ENCODE measurements at places on chromosomes 11 and 22. TPM values are rescaled to one million over a fixed set of nuclear protein-coding genes. Genes with fewer than 3 reads are reported as not detected.

DNA sequence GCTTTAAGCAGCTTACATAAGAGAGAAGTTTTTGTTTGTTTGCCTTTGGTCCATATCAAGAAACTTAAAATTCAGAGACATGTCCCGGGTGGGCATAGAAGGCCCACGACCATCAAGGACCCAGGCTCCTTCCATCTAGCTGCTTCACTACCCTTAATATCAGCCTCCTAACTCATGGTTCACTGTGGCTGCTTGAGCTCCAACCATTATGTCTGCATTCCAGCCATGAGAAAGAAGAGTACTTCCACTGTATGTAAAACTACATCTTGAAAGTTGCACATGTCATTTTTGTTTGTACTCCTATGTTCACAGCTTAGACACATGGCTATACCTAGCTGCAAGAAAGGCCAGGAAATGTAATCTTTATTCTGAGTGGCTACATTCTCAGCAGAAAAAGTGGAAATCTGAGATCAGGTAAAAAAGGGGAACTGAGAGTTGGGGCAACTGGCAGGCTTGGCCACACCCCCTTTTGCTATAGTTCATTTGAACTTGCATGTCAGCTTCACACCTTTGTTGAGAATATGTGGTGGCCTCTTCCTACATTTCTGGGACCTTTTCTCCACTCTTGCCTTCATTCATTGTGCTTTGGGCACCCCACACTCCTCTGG is 81.3 kb upstream of the TP53I11 start:
- no peak for DNase-seq

Gene OR10D3
- not detected for total RNA-seq

- no peak for DNase-seq
Observed at GRCh38 chr11:7486781-7487140, 1.5 kb downstream of the OLFML1 start.

Gene CCDC157
- 4.8 TPM for total RNA-seq

DNA sequence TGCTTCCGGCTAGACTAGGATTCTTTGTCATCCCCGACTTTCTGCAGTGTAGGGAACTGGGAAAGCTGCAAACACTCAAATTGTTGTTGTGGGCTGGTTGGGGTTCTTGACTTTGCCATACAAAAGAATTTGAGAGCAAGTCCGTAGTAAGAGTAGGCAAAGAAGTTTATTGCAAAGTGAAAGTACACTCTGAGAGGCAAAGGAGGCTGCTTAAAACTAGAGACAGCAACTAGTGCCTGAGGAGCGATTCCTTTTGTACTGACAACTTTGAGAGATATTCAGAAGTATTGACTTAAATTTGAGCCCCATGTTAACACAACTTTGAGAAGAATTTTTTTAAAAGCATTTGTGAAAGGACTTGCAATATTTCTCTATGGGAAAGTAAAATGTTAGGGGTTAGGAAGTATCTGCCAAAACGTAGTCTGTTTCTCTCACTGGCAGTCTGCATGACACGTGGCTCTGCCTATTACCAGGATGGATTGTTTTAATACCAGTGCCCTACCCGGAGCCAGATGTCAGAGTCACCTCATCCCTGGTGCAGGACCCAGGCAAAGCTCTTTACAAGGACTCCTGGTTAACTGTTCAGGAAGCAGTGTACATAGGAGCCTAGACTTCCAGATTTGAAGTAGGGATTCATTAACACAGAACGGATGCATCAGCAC is 85.0 kb upstream of the CLPB start:
- DNase-seq = no peak

DNA sequence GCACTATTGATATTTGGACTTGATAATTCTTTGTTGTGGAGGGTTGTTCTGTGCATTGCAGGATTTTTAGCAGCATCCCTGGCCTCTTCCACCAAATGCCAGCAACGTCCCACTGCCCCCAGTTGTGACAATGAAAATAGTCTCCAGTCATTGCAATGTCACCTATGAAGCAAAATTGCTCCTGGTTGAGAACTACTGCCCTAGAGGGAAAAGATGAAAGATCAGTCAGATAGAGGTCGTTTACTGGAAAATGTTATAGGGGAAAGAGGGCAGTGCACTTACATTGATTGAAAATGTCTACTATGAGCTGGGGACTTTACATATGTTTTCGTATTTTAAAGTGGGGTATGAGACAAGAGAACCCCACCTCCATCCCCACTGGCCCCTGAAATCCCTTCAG is 77.1 kb upstream of the FAM181B start:
- DNase-seq = no peak

Gene KMT2A
- 62.0 TPM for total RNA-seq

- DNase-seq = no peak
Observed at GRCh38 chr11:109956124-109956793, 136.9 kb upstream of the ZC3H12C start.

Gene DGCR2
- 50.7 TPM for total RNA-seq

Gene GRM5
- not detected for total RNA-seq

GRCh38 chr11:125036933-125037332 is 26.2 kb upstream of the SLC37A2 start:
- no peak for DNase-seq

Gene CST6
- not detected for total RNA-seq

DNA sequence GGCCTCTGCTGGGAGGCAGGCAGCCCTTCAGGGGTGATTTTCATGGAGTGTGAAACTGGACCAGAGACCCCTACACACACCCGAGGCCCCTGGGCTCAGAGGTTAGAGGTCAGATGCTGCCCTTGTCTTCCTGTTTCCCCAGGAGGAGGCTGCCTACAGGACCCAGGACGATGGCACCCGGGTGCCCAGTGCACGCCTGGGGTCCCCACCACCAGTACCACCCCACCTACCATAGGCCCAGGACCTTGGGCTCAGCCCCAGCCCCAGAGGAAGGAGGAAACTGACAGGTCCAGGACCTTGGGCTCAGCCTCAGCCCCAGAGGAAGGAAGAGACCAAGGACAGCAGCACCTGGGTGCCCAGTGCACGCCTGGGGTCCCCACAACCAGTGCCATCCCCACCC is 79.2 kb downstream of the BRD1 start:
- DNase-seq = no peak

Gene OR4D5
- total RNA-seq = not detected

GRCh38 chr11:1458340-1459218 is 28.0 kb downstream of the MOB2 start:
- DNase-seq = peak; percentile 70

DNA sequence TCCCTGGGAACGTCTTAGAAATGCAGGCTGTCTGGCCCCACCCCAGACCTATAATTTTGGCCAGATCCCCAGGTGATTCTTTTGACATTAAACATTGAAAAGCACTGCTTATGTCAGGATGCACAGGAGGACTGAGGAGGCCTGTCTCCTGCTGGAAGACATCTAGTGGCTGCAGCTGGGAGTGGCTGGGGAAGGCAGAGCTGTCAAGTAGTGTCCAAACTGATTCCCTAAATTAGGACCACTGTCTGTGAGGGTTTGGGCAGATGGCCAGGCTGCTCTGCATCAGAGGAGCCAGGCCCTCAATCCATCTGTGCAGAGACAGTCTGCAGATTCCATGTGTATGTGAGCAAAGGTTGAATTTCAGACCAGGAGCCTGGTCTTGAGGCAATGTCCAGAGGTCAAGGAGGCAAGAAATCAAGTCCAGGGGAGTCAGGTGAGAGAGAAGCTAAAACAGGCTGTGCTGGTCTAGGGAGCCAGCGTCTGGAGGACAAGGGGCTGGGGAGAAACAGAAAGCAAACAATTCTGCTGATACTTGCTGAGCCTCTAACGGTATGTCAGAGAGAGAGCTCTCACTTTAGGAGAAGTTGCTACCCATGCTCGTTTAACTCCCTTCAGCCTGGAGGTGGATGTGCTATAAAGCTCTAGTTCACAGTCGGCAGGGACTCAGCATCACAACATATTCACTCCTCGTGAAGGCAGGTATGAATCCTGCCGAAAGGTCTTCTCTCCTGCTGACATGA is 15.3 kb upstream of the SYTL2 start:
- DNase-seq = peak; percentile 54

DNA sequence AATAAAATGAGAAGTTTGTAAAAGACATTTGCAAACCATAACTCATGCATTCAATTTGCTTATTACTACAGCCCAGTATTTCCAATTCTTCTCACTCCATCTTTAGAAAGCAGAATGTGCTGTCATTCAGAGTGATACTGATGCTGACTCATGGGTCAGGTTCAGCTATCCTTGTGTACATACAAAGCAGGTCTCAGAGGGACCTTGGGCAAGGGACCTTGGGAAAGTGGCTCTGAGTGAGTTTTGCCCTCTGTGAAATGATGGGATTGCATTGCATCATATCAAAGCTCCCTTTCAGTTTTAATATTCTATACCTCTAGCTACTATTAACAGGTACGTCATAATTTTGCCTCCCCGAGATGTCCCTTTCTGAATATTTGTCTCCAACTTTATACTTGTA is 848.7 kb downstream of the OPCML start:
- no peak for DNase-seq

Gene ANKRD49
- total RNA-seq = 13.8 TPM

DNA sequence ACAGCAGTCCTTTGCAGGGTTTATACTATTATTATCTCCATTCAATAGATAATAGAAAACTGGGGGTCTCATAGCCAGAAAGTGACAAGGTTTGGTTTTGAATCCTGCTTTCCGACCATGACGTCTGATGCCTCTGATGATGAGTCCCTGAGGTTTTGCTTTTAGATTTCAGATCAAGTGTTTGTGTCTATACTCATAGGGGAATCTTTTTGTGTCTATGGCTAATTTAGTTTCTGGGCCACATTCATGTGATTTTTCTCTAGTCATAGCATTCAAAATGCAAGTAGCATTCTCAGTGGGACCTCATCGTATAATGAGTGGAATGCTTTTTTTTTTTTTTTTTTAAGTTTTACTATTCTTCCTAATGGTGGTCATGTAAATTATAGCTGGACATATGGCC is 72.9 kb downstream of the TNRC6B start:
- no peak for DNase-seq

- peak; percentile 28 for DNase-seq
Observed at GRCh38 chr11:90594658-90595057, 371.8 kb upstream of the CHORDC1 start.

DNA sequence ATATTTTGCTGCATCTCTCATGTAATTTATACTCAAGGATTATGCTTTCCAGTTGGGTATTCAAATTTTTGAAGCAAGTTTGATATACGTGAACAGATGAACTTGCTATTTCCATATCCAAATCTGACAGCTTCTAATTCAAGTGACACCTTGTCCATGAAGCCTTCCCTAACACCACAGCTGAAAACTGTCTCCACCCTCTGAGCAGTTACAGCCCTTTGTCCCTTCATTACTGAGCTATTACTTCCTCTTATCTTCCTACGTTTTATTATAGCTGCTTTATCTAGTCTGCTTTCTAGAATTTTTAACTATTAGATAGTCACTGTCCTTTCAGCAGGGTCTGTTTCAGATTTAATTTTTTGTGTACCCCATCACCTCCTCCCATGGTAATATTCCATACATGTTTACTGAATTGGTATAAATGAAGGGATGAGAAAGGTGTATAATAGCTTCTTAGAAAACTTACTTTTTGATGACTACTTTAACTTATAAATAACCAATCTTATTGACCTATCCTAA is 13.3 kb upstream of the PRSS23 start:
- no peak for DNase-seq

DNA sequence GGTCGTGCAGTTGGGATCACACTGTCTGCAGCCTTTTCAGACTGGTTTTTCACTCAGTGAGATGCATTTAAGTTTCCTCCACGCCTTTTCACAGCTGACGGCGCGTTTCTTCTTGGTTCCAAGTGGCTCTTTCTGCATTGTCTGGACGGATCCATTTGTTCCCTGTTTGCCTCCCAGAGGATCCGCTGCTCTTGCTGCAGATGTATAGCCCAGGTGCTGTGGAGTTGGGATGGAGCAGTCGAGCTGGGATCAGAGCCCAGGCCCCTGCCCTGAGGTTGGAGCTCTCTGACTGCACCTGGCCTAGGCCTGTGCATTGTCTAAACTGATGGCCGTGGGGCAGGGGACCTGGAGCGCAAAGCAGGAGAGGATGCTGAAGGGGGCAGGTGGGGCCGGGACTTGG is 51.6 kb downstream of the PARVB start:
- DNase-seq = no peak

Gene MIAT
- total RNA-seq = 77.0 TPM

DNA sequence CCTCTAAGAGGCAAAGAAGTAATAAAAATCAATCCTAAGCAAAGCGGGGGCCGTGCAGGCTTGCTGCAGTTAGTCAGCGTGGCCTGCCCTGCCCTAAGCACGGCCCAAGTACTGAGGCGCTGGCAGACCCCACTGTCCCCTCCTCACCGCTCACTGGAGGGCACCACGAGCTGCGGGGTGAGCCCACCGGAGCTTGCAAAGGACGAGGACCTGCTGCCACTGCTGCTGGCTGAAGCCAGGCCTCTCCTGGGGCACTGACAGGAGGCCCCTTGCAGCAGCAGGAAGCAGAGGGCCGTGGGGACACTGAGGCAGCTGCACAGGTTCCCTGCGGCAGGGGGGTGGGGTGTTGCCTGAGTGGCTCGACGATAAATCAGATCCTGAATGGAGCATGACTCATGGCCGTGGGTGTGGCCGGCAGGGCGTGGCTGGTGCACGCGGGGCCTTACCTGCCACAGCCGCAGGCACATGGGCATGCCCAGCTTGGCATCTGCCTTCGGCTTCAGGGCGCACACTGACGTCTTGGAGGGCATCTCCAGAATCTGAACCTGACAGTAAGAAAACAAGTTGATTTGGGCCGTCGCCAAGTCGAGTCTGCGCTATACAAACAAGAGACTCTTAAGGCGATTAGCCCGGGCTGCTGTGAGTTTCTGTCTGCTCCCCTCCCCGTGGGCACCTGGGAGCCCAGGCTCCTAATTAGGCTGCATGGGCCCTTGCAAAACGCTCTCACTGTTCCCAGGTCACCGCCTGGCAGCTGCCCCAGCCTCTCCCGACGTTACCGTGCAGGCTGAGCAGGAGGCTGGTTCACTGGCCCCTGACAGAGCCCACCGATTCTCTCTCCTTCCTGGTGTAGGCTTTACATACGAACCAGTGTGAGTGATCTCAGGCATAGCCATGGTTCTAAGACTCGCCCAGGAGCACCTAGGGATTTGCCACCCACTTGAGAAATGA is 45.9 kb downstream of the TBX1 start:
- no peak for DNase-seq

DNA sequence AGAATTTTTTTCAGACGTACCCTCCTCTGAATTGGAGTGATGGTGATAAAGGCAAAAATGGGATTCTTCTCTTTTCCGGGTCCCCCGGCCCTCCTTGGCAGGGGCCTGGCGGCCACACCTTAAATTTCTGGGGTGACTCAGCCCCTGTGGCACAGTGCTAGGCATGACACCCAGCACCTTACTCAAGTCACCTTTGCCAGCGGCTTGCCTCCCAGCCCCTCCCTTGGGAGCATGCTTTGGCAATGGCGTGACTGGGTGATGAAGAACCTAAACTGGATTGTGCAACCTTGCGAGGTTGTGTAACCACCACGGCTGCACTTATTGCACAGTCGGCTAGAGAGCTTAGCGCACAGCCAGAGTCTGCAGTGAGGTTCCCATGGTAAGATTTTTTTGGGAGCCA is 16.2 kb upstream of the LDLRAD3 start:
- DNase-seq = no peak

- no peak for DNase-seq
Observed at GRCh38 chr11:3192511-3193372, 25.9 kb downstream of the MRGPRG start.

- no peak for DNase-seq
Observed at GRCh38 chr22:23114721-23115020, 27.1 kb downstream of the RSPH14 start.

Gene PRAME
- total RNA-seq = 0.31 TPM

Gene UNC93B1
- total RNA-seq = 23.3 TPM

Gene PDE2A
- total RNA-seq = 3.4 TPM

- peak; percentile 14 for DNase-seq
Observed at GRCh38 chr11:1301220-1302000, 8.0 kb downstream of the TOLLIP start.
